T-helper 9 cell (primary cell): ENCODE measurements at places on chromosomes 1 and 21.
A peak's percentile ranks its signal among the peaks of the same experiment; 100 is the strongest.

DNA sequence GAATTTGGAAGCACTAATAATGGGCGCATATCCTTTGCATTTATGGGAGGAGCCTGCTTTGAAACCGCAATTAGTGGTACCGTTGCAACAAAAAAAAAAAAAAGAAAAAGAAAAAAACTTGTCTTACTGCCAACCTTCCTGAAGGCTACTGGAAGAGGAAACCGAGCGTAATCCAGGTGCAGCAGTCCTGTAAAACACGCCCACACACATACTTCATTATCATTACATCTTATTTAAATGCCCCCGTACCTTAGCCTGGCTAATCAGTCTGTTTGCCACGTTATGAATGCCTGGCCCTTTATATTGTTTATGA is 686 bp upstream of the ZNF281 start:
- no peak for DNase-seq

DNA sequence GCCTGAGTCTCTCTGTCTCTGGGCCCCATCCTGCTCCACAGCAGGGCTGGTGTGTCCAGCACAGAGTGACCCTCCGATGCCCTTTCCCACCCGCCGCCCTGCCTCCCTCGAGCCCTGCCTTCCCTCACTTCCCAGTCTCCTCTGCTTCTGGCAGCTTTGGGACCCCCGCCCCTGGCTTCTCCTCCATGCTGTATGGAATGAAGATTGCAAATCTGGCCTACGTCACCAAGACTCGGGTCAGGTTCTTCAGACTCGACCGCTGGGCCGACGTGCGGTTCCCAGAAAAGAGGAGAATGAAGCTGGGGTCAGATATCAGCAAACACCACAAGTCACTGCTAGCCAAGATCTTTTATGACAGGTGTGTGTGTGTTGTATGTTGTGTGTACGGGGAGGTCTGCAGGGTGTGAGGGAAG is 14.3 kb downstream of the MOV10 start:
- no peak for DNase-seq

DNA sequence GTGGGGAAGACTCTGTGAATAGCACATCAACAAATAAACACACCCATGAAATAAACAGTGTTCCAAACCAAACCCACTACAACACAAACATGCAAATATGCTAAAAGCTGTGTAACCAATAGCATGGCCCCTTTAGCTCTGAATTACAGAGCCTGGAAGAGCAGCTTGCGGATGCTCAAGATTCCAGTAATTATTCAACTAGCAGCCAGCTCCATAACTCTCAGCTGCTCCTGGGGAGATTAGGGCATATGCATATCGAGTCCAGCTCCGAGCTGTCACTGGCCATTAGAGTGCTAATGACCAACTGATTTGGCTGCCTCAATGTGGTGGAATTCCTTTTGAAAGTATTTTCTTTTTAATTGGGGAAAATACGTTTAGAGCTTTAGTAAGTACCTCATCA is 207.1 kb downstream of the HHAT start:
- DNase-seq: no peak

GRCh38 chr1:203117611-203118575 is 9.6 kb upstream of the ADORA1 start:
- DNase-seq: peak; percentile 4

DNA sequence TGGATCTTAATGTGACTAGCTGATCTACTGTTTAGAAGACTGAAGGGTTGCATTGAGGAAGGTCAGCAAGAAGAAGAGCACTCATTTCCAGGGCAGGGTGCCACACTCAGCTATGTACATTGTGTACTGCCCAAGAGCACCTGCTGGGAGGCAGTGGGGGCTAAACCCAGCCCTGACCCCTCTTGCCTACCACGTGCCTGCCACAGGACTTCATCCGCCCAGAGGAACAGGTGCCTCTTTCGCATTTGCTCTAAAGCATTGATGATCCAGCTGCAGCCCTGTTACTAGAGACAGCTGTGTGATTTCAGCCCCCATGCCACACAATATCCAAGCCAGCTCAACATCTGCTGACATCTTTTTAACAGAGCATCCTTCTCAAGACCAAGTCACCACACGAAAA is 341.8 kb downstream of the LMX1A start:
- no peak for DNase-seq

DNA sequence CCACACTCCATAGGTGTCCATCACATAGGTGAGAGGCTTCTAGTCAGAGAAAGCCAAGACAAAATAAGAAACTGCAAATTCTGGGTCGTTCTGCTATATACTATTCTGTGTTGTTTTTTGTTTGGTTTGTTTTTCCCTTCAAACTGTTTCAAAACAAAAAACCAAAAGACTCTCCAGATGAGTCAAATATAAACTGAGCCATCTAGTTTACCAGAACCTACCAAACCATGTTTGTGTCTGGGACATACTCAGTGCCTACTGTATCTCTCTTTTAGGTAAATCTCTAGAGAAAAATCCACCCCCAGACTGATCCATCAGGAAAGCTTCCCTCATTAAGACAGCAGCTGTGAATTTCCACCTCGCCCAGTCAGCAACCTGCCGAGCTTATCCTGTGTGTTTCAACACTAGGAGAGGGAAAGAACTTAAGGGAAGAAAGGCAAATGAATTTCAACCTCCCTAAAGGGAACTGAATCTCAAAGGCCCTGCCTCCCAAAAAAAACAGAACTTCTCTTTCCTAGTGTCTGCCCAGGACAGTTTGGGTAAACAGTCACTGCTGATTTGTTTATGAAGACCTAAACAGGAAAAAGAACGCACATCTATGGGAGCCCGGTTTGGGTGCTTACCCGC is 17.2 kb downstream of the PPT1 start:
- no peak for DNase-seq

GRCh38 chr1:229114315-229114714 is 156.6 kb upstream of the RAB4A start:
- no peak for DNase-seq

DNA sequence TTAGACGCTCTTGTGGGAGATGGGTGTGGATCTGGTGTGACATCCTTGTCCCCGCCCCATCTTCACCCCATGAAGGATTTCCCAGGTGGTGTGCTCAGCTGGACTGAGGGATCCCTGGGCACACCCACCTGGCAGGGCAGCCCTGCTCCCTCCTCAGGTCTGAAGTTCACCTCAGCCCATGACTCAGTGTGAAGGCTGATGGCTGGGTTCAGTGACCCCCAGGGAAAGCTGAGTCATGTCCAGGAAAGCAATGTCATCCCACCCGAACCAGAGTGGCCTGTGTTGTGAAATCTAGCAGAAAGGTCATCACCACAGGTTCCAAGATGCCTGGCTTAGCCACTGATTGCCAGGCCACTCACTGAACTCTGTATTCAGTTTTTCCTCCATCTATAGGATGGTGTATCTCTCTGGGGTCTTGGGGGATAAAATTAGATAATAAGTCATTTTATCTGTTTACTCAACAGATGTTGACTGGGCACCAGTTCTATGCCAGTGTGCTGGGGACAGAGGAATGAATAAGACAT is 97.7 kb upstream of the JUN start:
- no peak for DNase-seq

GRCh38 chr1:240682166-240682858 is 70.4 kb upstream of the GREM2 start:
- DNase-seq: no peak

DNA sequence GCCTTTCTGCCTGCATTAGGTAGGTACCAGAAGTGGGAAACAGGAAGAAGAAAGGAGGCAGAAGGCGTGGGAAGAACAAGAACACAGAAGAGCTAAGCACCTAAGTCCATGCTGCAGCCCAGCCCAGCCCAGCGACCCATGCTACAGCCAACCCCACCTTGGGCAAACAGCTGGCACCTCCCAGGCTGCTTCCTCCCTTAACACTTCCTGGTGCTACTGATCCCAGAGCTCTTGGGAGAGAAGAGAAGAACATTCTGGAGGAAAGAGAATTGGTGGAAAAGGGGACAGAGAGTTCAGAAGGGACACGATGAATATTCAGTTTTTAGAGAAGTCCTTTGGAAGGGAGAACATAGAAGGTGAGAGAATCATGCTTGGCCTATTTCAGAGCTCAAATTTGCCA is 28.5 kb downstream of the PLEKHA6 start:
- DNase-seq: no peak

DNA sequence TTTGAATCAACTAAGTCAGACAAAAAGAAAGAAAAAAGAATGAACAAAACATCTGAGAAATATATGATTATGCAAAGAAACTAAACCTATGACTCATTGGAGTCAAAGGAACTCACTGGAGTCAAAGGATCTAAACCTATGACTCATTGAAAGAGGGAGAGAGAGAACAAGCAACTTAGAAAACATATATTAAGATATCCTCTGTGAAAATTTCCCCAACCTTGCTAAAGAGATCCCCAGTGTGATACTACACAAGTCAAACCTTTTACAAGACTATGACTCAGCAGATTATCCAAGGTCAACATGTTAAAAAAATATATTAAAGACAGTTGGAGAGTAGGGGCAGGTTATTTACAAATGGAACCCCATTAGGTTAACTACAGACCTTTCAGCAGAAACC is 1538.3 kb downstream of the NCAM2 start:
- no peak for DNase-seq

GRCh38 chr1:91059157-91059556 is 37.3 kb upstream of the ZNF644 start:
- DNase-seq: no peak

- DNase-seq: no peak
Observed at GRCh38 chr1:192489748-192490147, 85.8 kb upstream of the RGS1 start.

GRCh38 chr1:168949672-168950071 is 156.8 kb upstream of the ATP1B1 start:
- DNase-seq: no peak

DNA sequence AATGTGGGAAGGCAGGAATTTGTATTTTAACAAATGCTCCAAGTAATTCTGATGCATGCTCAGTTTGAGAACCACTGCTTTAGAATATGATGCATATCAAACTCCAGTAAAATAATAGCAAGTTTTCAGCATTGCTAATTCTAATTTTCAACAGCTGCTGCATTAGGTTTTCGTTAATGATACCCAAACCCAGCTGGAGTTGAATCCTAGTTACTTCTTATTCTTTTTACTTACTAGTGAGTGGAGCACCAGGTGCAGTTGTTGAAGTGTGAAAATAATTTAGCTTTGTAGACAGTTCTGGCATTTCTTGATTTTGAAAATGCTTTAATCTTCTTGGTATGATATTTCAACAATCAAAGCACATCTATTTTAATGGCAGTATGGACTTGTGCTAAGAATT is 138.5 kb downstream of the HS2ST1 start:
- no peak for DNase-seq

DNA sequence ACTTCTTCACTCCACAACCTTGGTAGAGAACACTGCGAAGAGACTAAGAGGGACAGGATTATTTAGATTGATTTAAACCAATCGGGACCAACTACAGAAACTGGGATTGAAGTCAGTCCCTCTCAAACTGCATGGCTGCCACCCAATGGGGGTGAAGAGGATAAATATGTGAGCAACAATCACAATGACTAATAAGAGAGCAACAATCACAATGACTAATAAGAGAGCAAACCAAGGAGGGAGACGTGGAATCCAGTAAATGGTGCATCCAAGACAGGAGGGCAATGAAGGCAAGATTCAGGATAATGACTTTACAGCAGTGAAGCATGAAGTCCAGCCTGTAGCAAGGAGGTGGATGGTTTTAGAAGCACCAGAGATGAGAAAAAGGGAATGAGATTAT is 322.8 kb downstream of the TTLL7 start:
- no peak for DNase-seq

- DNase-seq: no peak
Observed at GRCh38 chr21:46634966-46635323, 529 bp upstream of the PRMT2 start.

- peak; percentile 41 for DNase-seq
Observed at GRCh38 chr1:201447903-201448871, 20.8 kb downstream of the PHLDA3 start.

DNA sequence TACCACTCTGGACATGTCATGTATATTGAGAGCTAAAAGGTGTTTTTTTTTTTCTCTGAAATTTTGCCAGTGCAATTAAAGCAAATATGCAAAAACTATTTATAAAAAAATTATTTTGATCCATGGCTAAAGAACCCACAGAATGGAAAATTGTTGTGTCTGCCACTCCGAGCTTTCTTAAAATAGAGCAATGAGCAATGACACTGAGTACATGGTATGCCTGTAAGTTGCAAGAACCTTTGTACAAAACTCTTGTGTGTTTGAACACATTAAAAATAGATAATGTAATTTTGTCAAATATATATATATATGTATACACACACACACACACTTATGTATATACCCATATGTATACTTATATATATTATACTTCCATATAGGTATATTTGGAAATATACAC is 1530.9 kb upstream of the B3GALT2 start:
- no peak for DNase-seq

GRCh38 chr1:2126331-2127186 is 68.0 kb downstream of the FAAP20 start:
- no peak for DNase-seq
